Activated naive CD4-positive, alpha-beta T cell treated with Interleukin-2 at 50 U/mL for 16 hours (primary cell): ENCODE measurements at places on chromosomes 13 and 19.

DNA sequence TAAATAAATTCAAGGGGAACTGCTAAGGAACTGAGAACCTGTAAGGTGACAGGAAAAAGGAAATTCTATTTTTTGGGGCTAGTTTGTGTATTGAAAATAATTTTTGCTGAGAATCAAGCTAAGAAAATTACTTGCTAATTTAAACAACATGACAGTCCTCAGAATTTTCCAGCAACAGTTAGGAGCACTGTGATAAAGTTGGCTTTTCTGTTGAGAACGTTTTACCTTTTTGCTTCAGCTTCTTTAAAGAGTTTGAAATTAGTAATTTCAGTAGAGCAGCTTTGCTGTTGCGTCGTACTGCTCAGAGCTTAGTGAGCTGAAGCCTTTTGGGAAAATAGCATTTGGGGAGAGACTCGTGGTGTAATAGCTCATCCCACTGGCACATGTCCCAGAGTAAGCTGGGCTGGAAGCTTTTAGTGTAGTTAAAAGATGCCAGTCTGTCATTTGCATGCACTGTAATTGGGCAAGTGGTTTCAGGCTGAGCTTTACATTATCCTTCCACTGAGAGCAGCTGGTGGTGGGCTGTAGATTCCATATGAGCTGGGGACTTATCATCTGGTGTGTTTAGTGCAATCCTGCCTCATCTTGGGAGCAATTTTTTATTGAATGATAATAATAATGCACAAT is 69.8 kb downstream of the LRCH1 start:
- no peak for DNase-seq

- no peak for DNase-seq
Observed at GRCh38 chr13:41546372-41547190, 89.2 kb downstream of the RGCC start.

DNA sequence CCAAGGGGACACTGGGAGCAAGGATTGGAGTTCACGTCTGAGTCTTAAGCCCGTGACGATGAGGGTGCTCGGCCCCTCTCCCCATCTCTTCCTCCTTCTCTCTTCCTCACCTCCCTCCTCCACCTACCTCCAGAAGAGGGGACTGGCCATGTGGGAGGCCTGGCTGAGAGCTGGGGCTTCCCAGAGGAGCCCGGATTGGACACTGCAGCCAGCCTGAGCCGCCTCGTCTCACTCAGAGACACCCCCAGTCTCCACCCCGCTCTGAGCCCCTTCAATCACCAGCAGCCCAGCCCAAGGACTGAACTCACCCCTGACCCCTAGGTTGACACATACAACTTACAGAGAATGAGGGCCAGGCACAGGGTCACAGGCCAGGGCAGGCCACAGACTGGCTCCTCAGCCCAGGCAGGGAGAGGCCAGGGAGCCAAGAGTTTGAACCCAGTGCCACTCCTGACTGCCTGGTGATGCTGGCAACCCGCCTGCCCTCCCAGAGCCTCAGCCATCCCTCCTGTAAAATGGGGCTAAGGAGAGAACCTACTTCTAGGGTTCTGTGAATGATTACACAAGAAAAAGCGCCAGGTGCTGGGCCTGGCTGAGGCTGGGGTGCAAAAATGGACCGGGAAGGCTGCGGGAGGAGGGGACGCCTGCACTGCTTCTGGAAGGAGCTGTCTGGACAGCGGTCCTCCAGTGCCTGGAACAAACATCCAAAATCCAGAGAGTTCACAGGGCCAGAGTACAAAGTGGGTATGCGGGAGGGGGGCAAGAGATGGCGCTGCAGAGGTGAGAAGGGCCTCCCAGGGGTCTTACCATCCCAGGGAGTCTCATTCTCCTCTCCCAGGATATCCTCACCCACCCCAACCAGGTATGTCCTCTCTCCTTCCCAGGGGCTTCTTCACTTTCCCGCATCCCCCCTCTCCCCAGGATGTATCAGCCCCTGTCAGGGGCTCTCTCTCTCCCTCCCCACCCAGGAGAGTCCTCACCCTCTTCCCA is 1.1 kb downstream of the CD79A start:
- no peak for DNase-seq

GRCh38 chr13:44404261-44405132 is 30.9 kb downstream of the SERP2 start:
- DNase-seq = no peak

- DNase-seq = no peak
Observed at GRCh38 chr13:80009760-80010159, 331.2 kb downstream of the SPRY2 start.
